ENCODE measurements at places on chromosomes 12 and 14.
A peak's percentile ranks its signal among the peaks of the same experiment; 100 is the strongest.

DNA sequence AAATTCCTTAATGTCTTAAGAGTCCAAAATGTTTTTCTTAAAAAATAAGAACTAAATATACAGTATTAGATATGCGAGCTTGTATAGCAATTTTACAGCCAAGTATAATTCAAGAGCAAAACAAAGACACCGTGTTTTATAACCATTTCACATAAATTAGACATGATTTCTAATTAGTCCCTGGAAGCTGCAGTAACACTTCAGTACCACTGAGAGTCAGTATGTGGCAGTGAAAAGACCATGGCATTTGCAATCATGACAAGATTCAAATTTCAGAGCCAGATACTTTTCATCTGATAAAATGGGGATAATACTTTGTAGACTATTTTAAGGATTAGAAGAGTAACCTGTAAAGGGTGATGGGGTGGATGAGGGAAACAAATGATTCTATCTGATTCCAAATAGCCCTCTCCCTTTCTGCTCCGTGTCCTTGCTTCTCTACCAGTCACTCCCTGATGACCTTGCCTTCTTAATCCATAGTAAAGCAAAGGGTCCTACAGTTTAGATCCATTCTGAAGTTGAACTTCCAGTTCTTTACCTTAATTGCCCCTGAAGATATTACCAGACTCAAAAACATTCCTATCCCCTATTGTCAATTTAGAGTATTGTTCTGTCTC lies 145.4 kb upstream of the ABCD2 start:
- DNase-seq, result peak; percentile 18

GRCh38 chr12:132327336-132328171 lies 1.8 kb downstream of the GALNT9 start:
- DNase-seq, result peak; percentile 74

- no peak for DNase-seq
Measured at GRCh38 chr12:52086366-52086765, 6.9 kb downstream of the SMIM41 start.

- DNase-seq, result no peak
Measured at GRCh38 chr14:78985668-78986381, 815.7 kb downstream of the NRXN3 start.

GRCh38 chr14:70567791-70568190 lies 32.7 kb downstream of the MED6 start:
- peak; percentile 49 for DNase-seq

GRCh38 chr12:2391740-2392331 lies 339.0 kb downstream of the CACNA1C start:
- no peak for DNase-seq

- DNase-seq, result no peak
Measured at GRCh38 chr12:92539976-92540781, 162.6 kb upstream of the PLEKHG7 start.
